ENCODE measurements at places on chromosomes 1 and 21. TPM values are rescaled to one million over a fixed set of nuclear protein-coding genes. Genes with fewer than 3 reads are reported as not detected.

The TMEM61 gene
- not detected for total RNA-seq

The HTR1D gene
- total RNA-seq = not detected

The OPTC gene
- total RNA-seq = not detected

The TCHHL1 gene
- not detected for total RNA-seq

The KRTAP24-1 gene
- total RNA-seq = not detected

The PPP1R12B gene
- total RNA-seq = 25.1 TPM

The PGLYRP4 gene
- total RNA-seq = not detected

The GPR153 gene
- 2.1 TPM for total RNA-seq

The AADACL3 gene
- total RNA-seq = not detected

The NBPF4 gene
- total RNA-seq = not detected

The LCE1A gene
- total RNA-seq = not detected

The CFHR5 gene
- not detected for total RNA-seq

The CELA2A gene
- 0.28 TPM for total RNA-seq

The S100A14 gene
- total RNA-seq = 0.19 TPM

The TNFRSF25 gene
- total RNA-seq = 6.8 TPM

The RNU1-3 gene
- total RNA-seq = under 0.01 TPM

The HTR6 gene
- total RNA-seq = not detected

The TNFRSF9 gene
- total RNA-seq = 0.28 TPM

The KCNJ9 gene
- total RNA-seq = not detected

The HENMT1 gene
- total RNA-seq = 4.2 TPM

The DNAJC28 gene
- 1.7 TPM for total RNA-seq

The TSTD1 gene
- 41.4 TPM for total RNA-seq

The DISC1 gene
- 6.2 TPM for total RNA-seq

The FTCD gene
- 0.28 TPM for total RNA-seq

The HSPA6 gene
- total RNA-seq = 2.3 TPM

The DIRAS3 gene
- total RNA-seq = 8.2 TPM

The CFHR2 gene
- not detected for total RNA-seq

The MRPL20 gene
- 129 TPM for total RNA-seq

The EPHA10 gene
- total RNA-seq = not detected

The SPRR2A gene
- total RNA-seq = not detected

The CFAP57 gene
- 0.19 TPM for total RNA-seq

The PTPRF gene
- 66.5 TPM for total RNA-seq

The RNU1-4 gene
- under 0.01 TPM for total RNA-seq

The CCDC17 gene
- total RNA-seq = 0.58 TPM

The GBP2 gene
- total RNA-seq = 10.9 TPM

The C8B gene
- not detected for total RNA-seq

The OVAAL gene
- not detected for total RNA-seq

The SPEN gene
- 17.8 TPM for total RNA-seq

The CYP4A22 gene
- total RNA-seq = not detected

The THEMIS2 gene
- 5.6 TPM for total RNA-seq

The FCRL1 gene
- total RNA-seq = not detected

The SYT2 gene
- under 0.01 TPM for total RNA-seq

The TSPAN2 gene
- total RNA-seq = 0.58 TPM

The TEKT2 gene
- total RNA-seq = 0.28 TPM

The SLC1A7 gene
- total RNA-seq = 0.58 TPM

The B3GALT5 gene
- under 0.01 TPM for total RNA-seq

The MRPL55 gene
- 72.9 TPM for total RNA-seq

The MAEL gene
- not detected for total RNA-seq
